PC-3 (cell line): ENCODE measurements at places on chromosomes 13 and 19.

DNA sequence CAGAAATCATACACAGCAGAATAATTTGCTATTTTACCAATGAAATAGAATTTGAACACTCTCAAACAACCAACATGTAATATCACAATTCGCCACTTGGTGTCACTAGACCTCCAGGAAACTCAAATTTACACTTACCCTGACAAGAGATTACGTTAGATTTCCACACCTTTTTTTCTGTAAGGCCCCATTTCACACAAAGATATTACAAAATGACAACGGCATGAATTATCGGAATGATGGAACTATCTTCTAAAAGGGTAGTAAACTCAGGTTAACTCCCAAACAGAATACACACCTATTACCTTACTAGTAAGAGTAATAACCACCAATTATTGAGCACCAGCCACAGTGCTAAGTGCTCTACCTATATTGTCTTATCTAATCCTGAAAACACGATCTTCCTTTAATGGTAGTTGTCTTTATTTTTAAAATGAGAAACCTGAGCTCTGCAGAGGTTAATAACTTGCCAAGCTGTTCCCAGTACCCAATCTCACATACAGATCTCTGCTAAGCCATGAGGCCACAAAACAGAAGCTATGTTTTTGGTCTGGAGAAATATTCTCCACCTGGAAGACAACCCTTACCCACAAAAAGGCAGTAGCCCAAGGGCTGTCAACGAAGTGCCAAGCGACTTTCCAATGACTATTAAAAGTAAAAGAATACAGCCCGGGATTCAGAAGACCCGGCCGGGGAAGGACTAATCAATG is 152.4 kb downstream of the DCLK1 start:
- H3K27me3 ChIP-seq = no peaks in the 10 kb centered on the region
- peak; percentile 72 for DNase-seq
- H3K4me1 ChIP-seq = peaks cover 12% of the 10 kb centered on the region
- H3K4me3 ChIP-seq = no peak overlapping the region
- H3K36me3 ChIP-seq = no peaks in the 10 kb centered on the region

- H3K27me3 ChIP-seq = no peaks in the 10 kb centered on the region
- no peak overlapping the region for H3K27ac ChIP-seq
- no peak for DNase-seq
These were observed 8.8 kb downstream of the ERCC5 start for GRCh38 chr13:102854675-102855074.

DNA sequence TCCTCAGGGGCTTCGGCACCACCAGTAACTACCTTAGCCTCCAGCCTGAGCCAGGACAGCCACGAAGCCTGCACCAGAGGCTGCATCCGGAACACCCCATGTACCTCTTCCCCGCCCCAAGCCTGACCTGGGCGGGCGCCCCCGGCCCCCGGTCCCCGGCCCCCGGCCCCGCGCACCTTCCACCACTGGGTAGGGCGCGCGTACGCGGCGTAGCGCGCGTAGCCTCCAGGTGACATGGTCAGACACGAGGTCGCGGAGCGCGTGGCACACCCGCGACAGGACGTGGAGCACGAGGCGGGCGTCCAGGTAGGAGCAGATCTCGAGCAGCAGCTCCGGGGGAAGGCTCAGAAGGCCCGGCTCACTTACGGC is 450 bp downstream of the FBXW9 start:
- H3K36me3 ChIP-seq = peaks cover 16% of the 10 kb centered on the region
- peak overlapping the region; percentile 42; the same call in 1 of the 2 replicates for H3K27ac ChIP-seq
- no peak for DNase-seq
- peaks cover 15% of the 10 kb centered on the region for H3K4me1 ChIP-seq

- H3K27ac ChIP-seq = no peak overlapping the region
- H3K4me3 ChIP-seq = no peak overlapping the region
- no peaks in the 10 kb centered on the region for H3K4me1 ChIP-seq
- H3K27me3 ChIP-seq = peaks cover 32% of the 10 kb centered on the region
- peak; percentile 80 for DNase-seq
These were observed 30.4 kb upstream of the CYP4F8 start for GRCh38 chr19:15584541-15585115.

DNA sequence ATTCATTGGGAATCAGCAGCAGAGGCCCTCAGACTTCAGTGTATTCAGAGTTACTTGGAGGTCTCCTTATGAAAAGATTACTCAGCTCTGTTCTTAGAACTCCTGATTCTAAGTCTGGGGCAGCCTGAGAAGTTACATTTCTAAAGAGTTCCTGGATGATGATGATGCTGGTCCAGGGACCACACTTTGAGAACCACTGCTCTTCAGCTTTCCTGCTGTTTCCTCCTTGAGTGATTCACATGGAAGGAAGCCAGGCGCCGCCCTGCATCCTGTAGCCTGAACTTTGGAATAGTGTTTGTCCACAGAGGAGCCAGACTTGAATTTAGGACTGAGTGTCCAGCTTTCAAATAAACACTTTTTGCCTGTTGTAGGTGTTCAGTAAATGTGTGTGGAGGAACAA is 2.9 kb downstream of the CEBPG start:
- peak overlapping the region; percentile 95 for H3K4me3 ChIP-seq
- no peaks in the 10 kb centered on the region for H3K27me3 ChIP-seq
- peaks cover 7% of the 10 kb centered on the region for H3K36me3 ChIP-seq
- peaks cover 30% of the 10 kb centered on the region for H3K4me1 ChIP-seq
- peak; percentile 81 for DNase-seq
- peak overlapping the region; percentile 77 for H3K27ac ChIP-seq

DNA sequence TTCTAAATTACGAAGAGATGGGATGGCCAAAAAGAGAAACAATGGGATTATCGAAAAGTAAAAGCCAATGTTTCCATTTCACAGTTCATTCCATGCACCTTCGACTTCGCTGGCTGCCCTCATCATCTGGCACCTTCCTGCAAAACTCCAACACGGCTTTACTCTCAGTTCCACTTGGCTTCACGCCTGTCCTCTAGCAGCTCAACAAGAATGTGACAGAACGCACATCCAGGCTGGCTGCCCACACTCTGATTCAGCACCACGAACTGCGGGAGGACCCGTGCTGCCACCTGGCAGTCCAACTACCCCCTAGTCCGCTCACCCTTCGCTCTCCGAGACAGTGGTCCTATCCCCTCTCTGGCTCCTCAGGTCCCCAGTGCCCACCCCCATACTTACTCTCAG is 11.7 kb downstream of the ATP7B start:
- H3K36me3 ChIP-seq = no peaks in the 10 kb centered on the region
- peak overlapping the region; percentile 9; the same call in 1 of the 2 replicates for H3K4me3 ChIP-seq
- no peak overlapping the region for H3K27ac ChIP-seq
- DNase-seq = peak; percentile 38

DNA sequence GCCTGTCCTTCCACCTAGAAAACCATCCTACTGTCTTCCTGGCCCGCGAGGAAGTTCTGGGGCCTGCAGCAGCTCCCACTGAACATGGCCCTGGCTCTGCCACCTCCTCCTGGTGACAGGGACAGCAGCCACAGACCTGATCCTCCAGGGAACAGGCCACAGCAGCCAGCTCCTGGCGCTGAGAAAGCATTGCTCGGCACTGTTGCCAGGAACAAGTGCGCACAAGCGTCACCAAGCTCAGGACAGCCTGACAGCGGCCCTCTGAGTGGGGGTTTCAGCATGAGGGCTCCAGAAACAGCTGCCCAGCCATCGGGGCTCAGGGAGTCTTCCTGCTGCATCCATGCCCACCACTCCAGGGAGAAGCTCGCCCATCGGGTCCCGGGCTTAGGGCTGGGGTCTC is 21.9 kb downstream of the AP3D1 start:
- no peaks in the 10 kb centered on the region for H3K27me3 ChIP-seq
- H3K36me3 ChIP-seq = peaks cover 7% of the 10 kb centered on the region; the same call in 1 of the 2 replicates
- H3K27ac ChIP-seq = no peak overlapping the region
- DNase-seq = no peak

DNA sequence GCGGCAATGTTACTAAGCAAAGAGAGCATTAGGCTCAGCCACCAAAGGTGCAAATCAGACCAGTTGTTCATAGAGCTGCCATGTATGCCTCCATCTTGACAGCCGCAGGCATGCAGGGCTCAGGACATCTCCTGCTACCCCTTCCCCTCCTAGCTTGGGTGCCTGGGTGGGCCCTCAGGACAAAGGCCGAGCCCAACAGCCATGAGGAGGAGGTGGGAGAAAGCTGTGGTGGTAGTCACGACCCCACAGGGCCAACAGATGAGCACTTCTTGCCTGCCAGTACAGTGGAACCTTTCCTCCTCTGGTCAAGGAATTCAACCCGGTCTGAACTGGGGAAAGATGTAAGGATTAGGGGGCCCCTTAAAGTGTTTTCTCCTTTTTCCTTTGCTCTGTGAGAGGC is 386.4 kb upstream of the SLITRK6 start:
- no peak overlapping the region for H3K27ac ChIP-seq
- no peaks in the 10 kb centered on the region for H3K36me3 ChIP-seq
- H3K4me1 ChIP-seq = no peaks in the 10 kb centered on the region
- H3K27me3 ChIP-seq = no peaks in the 10 kb centered on the region
- DNase-seq = no peak

GRCh38 chr13:33050161-33050560 is 33.9 kb downstream of the KL start:
- no peak for DNase-seq
- H3K4me1 ChIP-seq = peaks cover 9% of the 10 kb centered on the region; the same call in 1 of the 2 replicates
- H3K27ac ChIP-seq = no peak overlapping the region
- H3K27me3 ChIP-seq = no peaks in the 10 kb centered on the region
- H3K4me3 ChIP-seq = no peak overlapping the region
- H3K36me3 ChIP-seq = no peaks in the 10 kb centered on the region

DNA sequence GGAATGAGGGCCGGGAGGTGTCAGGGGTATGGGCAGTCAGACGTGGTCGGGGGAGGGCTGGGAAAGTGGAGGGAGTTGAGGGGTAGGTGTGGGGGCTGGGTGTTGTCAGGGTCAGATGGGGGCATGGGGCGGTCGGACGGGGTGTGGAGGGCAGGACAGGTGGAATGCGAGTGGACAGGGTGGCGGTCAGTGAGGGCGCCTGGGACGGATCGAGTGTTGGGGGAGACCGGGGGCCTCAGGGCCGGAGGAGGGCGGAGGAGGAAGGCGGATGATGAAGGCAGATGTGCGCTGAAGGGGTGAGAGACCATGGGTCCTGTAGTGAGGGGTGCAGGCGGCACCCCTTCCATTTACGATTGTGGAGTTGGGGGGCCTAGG is 5.7 kb downstream of the TBCB start:
- no peak overlapping the region for H3K4me3 ChIP-seq
- no peaks in the 10 kb centered on the region for H3K27me3 ChIP-seq
- H3K36me3 ChIP-seq = peaks cover 7% of the 10 kb centered on the region; the same call in 1 of the 2 replicates
- H3K27ac ChIP-seq = no peak overlapping the region

GRCh38 chr13:80256352-80256932 is 84.5 kb downstream of the SPRY2 start:
- no peaks in the 10 kb centered on the region for H3K4me1 ChIP-seq
- H3K27ac ChIP-seq = no peak overlapping the region
- H3K27me3 ChIP-seq = no peaks in the 10 kb centered on the region
- H3K4me3 ChIP-seq = no peak overlapping the region

GRCh38 chr13:26600343-26600742 is 42.9 kb downstream of the WASF3 start:
- H3K27me3 ChIP-seq = no peaks in the 10 kb centered on the region
- no peak overlapping the region for H3K27ac ChIP-seq
- no peaks in the 10 kb centered on the region for H3K4me1 ChIP-seq
- no peak overlapping the region for H3K4me3 ChIP-seq

- H3K4me3 ChIP-seq = no peak overlapping the region
- H3K27ac ChIP-seq = no peak overlapping the region
- no peaks in the 10 kb centered on the region for H3K27me3 ChIP-seq
- no peak for DNase-seq
These were observed 435.2 kb upstream of the MIR17HG start for GRCh38 chr13:90912247-90912646.

GRCh38 chr13:62067821-62068220 is 652.2 kb upstream of the PCDH20 start:
- H3K4me1 ChIP-seq = no peaks in the 10 kb centered on the region
- H3K36me3 ChIP-seq = no peaks in the 10 kb centered on the region
- no peak for DNase-seq
- no peak overlapping the region for H3K4me3 ChIP-seq
- no peak overlapping the region for H3K27ac ChIP-seq

DNA sequence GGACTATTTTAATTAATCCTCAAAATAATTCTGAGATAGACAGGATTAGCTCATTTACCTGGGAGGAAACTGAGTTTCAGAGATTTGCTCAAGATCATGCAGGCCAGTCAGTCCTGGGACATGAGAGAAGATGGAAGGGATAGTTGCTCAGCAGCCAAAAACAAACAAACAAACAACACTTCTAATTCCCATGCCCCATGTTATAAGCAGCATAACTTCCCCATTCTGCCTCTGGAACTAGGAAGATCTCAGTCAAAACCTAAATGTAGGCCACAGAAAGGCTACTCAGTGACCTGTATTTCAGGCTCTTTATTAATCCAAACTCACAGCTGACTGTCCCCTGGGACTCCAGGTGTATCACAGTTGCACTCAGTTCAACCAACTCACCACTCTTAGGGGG is 489.2 kb upstream of the NBEA start:
- H3K27ac ChIP-seq = no peak overlapping the region
- no peak for DNase-seq
- no peak overlapping the region for H3K4me3 ChIP-seq
- no peaks in the 10 kb centered on the region for H3K27me3 ChIP-seq
- no peaks in the 10 kb centered on the region for H3K36me3 ChIP-seq

GRCh38 chr13:28747851-28748250 is 29.1 kb upstream of the SLC46A3 start:
- peaks cover 14% of the 10 kb centered on the region for H3K4me1 ChIP-seq
- no peaks in the 10 kb centered on the region for H3K27me3 ChIP-seq
- DNase-seq = no peak
- H3K4me3 ChIP-seq = no peak overlapping the region
- H3K36me3 ChIP-seq = no peaks in the 10 kb centered on the region

- H3K4me3 ChIP-seq = no peak overlapping the region
- H3K27ac ChIP-seq = no peak overlapping the region
- H3K36me3 ChIP-seq = no peaks in the 10 kb centered on the region
- peaks cover 28% of the 10 kb centered on the region for H3K27me3 ChIP-seq
These were observed 198.1 kb downstream of the FGF14 start for GRCh38 chr13:102203718-102204117.

DNA sequence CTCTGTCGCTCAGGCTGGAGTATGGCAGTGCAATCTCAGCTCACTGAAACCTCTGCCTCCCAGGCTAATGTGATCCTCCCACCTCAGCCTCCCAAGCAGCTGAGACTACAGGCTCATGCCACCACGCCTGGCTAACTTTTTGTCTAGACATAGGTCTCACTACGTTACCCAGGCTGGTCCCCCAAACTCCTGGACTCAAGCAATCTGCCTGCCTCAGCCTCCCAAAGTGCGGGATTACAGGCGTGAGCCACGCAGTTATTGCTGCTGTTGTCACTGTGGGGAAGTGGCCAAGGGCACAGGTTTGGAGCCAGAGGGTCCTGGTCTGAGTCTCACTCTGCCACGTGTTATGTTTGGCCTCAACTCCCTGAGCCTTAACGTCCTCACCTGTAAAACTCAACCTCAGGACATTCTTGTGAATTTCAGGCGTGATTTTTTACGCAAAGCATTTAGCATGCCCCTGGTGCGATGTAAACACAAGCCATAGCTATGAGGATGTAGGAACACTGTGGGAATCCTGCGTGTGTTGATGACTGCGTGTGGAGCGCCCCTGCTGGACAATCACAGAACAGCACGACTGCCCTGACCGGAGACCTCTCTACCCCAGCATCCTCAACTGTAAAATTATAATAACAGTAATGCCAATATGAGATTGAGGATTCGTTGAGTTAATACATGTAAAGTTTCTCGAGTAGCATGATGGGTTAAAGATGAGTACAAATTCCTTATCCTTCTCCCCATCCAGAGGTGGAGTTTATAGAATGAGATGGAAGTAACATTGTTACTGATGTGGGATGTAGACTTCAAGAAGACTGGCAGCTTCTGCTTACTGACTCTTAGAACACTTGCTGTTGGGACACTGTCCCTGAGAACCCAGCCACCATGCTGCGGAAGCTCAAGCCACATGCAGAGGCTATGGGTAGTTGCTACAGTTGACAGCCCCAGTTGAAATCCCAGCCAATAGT is 41.8 kb upstream of the PNMA8B start:
- H3K27ac ChIP-seq = no peak overlapping the region
- peak; percentile 54 for DNase-seq
- H3K4me3 ChIP-seq = no peak overlapping the region
